ENCODE measurements at places on chromosomes 3 and 15.

DNA sequence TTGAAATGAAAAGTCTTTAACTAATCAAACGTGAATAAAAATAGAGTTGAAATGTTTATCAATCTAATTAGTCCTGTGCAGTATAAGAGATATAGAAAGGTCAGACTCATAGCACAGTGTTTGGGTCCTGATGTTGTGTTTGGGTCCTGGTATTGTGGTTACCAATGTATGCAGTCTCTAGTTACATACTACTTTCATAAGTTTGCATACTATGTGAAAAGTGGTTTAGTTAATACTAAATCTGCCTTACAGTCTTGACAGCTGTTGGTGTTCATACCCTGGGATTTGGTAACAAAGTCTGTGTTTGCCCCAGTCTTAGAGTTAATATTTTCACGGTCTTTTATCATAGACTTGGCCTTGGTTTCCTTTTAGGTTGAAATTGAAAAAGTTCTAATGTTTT lies 41.7 kb downstream of the KIF15 start:
- DNase-seq = no peak

DNA sequence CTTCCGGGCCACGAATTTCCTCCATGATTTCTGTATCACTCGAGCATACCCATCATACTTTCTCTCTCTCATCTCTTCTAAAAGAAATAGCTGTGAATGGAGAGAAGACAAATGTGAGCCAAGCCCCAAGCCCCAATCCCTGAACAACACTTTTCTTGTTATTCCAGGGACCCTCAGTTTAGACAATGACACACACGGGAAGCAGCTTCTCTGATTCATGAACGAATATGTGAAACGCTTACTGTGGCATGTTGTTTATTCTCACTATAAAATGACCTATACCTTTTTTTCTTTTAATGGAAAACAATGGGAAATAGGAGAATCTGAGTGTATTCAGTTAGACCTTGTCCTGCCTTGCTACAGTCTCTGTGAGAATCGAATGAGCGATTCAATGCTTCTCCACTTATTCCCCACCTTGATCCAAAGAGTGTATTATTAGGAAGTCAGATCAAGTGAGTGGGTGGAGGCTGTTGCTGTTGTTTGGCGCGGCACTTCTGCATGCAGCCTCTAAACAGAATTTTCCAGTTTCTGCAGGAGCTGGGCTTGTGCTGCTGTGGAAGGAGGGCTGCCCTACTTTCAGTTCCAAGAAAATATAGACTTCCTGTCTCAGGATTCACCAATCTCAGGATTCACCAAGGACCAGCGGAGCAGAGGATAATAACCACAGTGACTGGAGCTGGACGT lies 32.4 kb upstream of the LDHAL6B start:
- DNase-seq = no peak

DNA sequence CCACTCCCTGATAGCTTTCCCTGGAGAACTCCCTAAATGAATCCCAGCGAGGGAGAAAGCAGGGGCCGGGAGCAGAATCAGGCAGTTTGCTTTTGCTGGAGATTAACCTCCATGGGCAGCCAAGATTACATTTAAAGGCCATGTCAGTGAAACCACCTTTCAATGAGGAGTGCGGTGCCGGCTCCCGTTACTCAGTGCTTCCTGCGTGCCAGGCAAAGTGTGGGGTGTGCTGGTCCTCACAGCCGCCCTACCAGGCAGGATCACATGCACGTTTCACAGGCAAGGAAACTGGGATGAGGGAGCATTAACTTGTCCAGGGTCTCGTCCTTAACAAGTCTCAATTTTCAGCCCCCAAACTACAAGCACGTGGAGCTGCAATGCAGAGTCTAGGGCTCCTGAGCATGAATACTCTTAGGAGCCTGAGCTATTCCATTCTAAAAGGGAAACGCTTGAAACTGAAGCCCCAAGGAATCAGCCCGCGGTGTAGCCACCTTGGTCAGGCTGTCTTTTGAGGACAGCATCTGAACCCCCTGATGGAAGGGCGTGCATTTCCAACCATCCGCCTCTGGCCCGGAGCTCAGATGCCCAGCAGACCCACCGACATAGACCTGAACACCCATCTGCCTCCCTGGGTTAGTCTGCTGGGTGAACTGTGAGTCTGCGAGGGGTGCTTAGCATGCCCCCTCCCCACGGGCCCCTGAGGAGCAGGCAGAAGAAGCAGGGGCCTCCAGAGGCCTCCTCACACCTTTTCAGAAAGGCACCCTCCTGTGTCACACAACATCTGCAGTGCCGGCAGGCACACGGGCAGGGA lies 5.6 kb downstream of the IGDCC3 start:
- no peak for DNase-seq

GRCh38 chr15:50162969-50163718 lies 18.9 kb upstream of the SLC27A2 start:
- DNase-seq = no peak

DNA sequence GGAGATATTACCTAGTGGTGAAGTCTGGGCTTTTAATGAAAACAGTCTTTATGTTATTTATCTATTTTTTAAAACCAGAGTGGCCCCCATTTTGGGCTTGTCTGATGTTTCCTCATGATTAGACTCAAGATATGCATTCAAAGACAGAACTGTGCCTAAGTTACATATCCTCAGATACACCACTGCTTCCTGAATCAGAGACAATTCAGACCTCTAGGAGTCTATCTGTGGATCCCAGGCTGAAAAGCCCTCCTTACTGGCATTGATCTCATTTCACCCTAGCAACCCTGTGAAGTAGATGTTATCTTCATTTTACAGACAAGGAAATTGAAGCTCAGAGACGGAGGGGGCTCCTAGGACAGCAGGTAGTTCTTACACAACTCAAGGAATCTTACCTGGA lies 16.8 kb upstream of the TGM5 start:
- DNase-seq = no peak

DNA sequence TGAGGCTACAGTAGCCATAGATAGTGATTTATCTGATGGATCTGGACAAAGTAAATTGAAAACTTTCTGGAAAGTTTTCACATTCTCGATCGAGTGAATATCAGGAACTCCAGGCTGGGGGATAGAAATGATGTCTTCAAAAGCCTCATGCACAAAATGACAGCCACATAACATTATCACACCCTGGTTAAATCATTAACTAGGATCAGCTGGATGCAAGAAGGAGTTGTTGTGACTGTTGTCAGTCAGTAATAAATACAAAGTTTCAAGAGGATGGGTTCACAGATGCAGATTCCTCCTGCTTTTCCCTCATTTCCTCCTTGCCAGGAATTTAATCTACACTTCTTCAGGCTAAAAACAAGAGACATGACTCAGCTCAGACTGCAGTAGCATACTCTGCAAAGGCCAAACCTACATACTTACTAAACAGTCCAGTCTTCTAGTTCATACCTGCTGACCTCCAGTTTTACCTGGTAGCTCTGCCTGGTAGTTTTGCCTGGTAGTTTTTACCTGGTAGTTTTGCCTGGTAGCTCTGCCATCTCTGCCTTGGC lies 40.9 kb downstream of the C2CD4A start:
- DNase-seq = no peak

DNA sequence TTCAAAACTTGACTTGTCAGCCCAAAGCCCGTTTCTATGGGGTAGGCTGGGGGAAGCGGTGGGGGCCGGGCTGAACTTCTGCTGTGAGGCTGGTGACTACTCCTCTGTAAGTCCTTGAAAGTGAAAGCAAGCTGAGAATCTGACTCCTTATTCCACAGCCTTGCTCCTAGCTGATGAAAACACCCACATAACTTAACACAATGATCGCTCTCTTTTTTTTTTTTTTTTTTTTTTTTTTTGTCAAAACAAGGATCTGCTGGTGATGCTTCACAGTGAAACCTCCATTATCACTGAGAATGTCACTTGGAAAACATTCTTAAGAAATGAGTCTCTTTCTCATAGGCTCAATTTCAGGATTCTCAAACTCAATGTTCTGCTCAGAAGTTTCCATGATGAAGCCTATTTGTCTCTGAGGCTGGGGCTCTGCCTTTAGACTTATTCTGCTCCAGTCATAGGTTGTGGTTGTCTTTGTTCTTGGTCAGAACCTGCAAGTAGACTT lies 31.4 kb upstream of the TKT start:
- DNase-seq = no peak

DNA sequence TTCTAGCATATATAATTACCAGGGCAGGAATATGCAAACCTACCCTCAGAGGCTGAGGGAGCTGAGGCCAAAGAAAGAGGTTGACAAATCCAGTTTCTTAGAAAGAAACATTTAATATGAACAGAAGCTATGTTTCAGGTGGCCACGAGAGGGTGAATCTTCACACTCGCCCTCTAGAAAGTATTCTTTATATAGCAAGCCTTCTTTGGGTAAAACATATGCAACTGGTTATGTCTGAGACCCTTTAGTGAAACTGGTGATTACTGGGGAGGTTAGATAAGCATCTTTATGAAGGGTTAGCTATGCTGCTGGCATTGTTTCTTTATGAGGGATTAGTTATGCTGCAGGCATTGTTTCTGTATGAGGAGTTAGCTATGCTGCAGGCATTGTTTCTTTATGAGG lies 50.7 kb upstream of the GOLGA6L2 start:
- DNase-seq = no peak
